ENCODE measurements at places on chromosomes 3 and 15.
A peak's percentile ranks its signal among the peaks of the same experiment; 100 is the strongest.

DNA sequence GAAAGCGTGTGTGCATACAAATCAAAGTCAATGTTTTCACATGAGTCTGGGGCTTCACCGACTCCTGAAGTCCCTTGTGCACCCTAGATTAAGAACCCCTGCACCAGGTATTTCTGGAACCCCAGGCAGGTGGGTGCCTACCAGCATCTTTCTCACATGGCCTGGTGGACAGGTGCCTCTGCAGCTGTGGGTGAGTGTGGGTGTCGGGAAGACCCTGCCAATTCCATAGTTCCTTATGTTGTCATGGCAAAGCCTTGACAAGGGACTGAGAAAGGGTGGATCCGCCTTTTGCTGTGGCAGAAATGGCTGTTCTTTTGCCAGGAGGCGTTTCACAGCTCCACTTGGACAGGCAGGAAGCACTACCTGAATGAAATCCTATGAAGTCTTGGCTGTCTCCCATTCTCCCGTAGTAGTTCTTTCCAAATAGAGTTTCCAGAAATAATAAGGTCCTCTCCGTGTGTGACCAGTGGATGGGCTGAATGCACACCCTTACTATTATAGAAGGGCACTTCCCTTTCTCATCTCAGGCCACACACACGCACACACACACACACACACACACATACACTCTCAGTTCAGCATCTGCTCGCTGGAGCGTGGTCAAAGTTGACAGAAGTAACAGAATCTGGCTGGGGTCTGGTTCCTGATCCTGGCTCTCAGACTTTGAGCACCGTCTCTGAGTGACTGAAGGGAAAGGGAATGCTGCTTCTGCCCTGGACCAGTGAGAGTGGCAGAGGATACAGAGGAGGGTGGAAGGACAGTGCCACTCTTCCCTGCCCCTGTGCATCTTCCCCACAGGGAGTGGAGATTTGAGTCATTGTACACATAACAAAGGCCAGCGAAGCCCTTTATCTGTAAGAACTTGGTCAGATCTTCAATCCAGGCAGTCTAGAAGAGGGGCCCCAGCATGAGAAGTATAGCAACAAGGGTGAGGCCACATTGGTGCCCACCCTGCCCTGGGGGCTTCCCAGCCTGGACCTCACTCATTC, 38.7 kb downstream of the PDIA5 start:
- DNase-seq, result no peak

- no peak for DNase-seq
Measured at GRCh38 chr3:94117729-94118128, 54.9 kb downstream of the NSUN3 start.

DNA sequence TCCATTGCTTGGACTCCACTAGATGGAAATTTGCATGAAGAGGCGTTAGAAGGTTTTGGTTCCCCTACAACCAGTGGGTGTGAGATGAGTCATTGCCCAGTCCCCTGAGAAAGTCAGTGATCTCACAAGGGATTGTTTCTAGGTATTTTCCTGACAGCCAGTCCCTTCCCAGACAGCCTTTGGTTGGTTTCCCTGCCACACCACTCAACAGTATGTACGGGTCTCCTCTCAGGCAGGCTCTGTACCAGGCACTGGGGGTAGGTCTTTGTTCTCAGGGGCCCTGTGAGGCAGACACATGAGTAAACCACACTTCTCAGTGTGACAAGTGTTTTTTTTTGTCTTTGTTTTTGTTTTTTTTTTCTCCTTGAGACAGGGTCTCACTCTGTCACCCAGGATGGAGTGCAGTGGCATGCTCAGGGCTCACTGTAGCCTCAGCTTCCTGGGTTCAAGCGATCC, 4.0 kb downstream of the LAMP3 start:
- DNase-seq, result no peak

- DNase-seq, result no peak
Measured at GRCh38 chr15:95368191-95368590, 962.3 kb upstream of the NR2F2 start.

GRCh38 chr3:186260726-186261125, 101.3 kb downstream of the DGKG start:
- DNase-seq, result no peak

- DNase-seq, result no peak
Measured at GRCh38 chr3:51799879-51800749, 21.1 kb upstream of the IQCF6 start.

GRCh38 chr3:36595511-36595910, 168.8 kb downstream of the DCLK3 start:
- DNase-seq, result no peak

DNA sequence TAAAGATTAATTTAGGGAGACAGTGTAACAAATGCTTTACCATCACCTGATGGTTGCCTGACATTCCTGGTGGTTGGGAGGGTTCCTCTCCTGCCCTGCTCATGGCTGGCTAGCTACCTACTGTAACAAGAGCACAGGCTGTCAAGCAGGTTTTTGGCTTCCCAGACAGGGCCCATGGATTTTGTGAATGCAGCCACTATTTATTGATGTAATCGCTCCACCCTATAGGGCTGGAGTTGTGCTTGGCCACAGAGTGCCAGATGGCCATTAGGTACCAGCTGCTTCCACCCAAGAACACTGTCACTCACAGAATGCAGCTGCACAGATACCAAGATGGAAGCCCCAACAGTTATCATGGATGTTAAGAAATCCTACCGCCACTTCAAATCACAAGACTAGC, 31.0 kb upstream of the KLHL25 start:
- no peak for DNase-seq

GRCh38 chr3:124699051-124699450, 31.2 kb upstream of the UMPS start:
- no peak for DNase-seq

GRCh38 chr15:74988007-74988800, 7.2 kb upstream of the SCAMP5 start:
- no peak for DNase-seq

- no peak for DNase-seq
Measured at GRCh38 chr3:126986001-126986400, 3.1 kb downstream of the PLXNA1 start.

- DNase-seq, result no peak
Measured at GRCh38 chr15:32675466-32675865, 34.0 kb downstream of the SCG5 start.

GRCh38 chr3:60967141-60967540, 284.1 kb downstream of the FHIT start:
- DNase-seq, result no peak

GRCh38 chr3:163878396-163878795, 1199.9 kb downstream of the SI start:
- DNase-seq, result no peak

DNA sequence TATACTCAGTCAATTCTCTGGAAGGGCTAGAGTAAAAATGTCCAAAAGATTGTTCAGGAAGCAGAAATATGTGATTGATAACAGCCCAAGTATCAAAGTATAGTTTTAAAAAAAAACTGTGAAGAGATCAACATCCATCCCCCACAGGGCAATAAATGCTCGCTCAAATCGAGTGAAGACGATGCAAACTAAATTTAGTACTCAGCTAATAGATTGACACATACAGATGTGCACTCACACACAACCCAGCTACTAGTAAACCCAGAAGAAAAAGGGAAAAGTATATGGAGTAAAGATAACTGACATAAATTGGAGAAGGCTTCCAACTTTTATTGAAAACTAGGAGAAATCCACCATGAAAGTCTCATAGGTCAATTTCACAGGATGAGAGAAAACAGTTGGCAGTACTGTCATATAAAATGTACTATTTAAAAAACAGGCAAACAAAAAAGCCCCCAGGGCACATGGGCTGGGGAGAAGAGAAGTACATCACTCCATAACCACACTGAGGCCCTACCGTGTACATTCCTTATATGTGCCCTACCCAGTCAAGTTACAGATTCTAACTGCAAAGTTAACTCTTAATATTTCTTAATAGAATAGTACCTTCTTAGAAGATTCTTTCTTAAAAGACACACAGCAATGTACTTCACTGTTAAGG, 125.7 kb downstream of the TBL1XR1 start:
- no peak for DNase-seq

DNA sequence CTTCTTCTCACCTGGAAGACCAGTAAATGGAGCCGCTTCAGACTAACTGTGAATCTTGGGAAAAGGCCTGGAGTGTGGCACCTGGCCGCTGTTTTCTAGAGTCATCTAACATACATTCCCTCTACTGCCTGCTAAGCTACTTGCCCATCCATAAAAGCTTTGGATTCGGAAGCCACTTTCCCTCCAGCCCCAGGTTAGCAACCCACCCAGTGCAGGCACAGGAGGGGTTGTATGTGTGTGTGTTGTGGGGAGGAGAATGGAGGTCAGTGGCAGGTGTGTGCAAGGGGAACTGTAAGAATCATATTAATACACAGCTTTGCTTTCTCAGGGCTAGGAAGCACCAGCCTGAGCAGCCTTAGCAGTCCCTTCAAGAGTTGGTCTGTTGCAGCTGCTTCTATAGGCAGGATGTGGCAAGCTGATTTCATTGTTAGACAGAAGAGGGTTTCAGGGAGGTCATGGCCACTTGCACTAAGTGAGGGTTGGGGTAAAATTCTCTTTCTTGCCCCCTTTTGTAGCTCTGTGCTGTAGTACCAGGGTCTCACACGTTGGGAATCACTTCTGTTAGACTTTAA, 8.9 kb downstream of the NSUN3 start:
- DNase-seq, result no peak

GRCh38 chr15:34719695-34720094, 35.1 kb downstream of the GJD2 start:
- no peak for DNase-seq

DNA sequence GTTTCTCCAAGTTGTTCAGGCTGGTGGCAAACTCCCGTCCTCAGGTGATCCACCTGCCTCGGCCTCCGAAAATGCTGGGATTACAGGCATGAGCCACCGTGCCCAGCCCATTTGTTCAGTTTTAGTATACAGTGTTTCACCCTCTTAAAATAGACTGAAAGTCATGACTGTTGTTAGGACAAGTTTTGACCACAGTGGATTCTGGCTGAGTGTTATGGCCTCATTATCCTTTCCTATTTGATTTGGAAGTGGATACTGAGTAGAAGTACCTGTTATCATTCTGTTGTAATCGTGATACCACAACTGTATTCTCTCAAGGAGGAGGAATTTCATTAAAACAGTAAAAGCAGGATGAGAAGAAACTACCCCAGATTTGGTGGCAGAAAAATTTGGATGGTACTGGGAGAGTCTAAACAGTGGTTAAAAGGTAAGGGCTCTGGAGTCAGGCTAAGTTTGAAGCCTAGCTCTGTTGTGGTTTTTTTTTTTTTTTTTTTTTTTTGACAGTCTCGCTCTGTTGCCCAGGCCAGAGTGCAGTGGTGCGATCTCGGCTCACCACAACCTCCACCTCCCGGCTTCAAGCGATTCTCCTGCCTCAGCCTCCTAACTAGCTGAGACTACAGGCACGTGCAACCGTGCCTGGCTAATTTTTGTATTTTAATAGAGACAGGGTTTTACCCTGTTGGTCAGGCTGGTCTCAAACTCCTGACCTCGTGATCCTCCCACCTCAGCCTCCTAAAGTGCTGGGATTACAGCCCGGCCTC, 2.6 kb downstream of the MAP2K1 start:
- DNase-seq, result no peak

GRCh38 chr15:67124111-67124510, 58.7 kb downstream of the SMAD3 start:
- DNase-seq, result no peak

- no peak for DNase-seq
Measured at GRCh38 chr15:68391121-68391520, 40.8 kb downstream of the ITGA11 start.

GRCh38 chr3:24623657-24624056, 129.0 kb upstream of the THRB start:
- no peak for DNase-seq

- no peak for DNase-seq
Measured at GRCh38 chr3:124633524-124633923, 96.7 kb upstream of the UMPS start.

GRCh38 chr15:44713006-44713966, 2.0 kb downstream of the B2M start:
- DNase-seq, result no peak

- no peak for DNase-seq
Measured at GRCh38 chr3:132029182-132029902, 5.5 kb downstream of the CPNE4 start.

DNA sequence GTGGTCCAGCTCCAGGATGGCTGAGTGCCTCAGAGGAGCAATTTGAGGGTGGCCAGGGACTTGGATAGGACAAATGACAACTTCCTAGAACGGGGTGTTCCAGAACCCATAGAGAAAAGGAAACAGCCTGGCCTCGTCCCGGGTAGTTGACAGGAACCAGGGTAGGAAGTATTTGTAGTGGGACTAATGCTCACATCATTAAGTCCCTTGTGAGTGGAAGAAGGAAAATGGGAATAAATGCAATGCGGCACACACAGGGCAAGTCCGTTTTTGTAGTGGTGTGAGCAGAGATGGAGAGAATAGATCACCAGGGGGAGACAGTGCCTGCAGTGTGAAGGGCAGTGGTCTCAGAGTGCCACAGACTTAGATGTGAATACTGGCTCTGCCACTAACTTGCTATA, 19.6 kb downstream of the TIMP4 start:
- DNase-seq, result no peak

GRCh38 chr15:41804916-41805666, 22.8 kb upstream of the JMJD7 start:
- DNase-seq, result no peak

- DNase-seq, result no peak
Measured at GRCh38 chr15:69000091-69000490, 14.4 kb upstream of the NOX5 start.

GRCh38 chr15:73994912-73995622, 551 bp downstream of the PML start:
- DNase-seq, result no peak

DNA sequence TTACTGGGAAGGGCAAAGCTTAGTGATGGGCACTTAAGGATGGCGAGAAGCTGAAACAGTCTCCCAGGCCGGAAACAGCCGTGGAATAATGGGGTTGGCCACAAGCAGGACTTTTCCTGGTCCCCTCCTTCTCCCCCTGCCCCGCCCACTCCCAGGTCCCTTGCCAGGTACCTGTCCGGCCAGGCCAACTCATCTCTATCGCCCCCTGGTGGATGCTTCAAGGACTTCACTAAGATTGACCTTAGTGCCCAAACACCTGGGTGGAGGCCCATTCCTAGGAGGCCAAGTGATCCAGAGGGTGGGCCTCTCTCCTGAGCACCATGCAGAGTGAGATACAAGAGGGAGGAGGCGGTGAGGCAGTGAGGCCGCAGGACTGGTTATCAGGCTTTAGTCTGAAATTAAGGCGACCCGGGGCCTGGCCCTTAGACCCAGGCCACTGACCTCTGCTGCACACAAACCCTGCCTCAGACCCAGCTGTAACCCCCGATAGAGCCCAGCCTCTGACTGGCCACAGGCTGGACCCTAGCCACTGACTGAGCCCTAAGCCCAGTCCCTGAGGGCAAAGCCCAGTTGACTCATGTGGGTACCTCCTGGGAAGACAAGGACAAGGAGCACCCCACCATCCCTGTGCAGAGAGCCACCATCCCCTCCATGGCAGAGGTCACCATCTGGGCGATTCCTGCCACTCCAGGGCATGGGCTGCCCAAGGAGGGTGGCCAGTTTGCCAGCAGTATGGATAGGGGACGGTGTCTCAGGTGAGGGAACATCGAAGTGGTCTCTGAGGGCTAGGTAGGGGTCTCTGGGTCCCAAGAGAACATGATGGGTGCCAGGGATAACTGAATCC, 37.6 kb downstream of the VIPR1 start:
- DNase-seq, result peak; percentile 39

- DNase-seq, result no peak
Measured at GRCh38 chr15:52093539-52094510, 18.8 kb downstream of the BCL2L10 start.

GRCh38 chr15:48096813-48097212, 24.0 kb upstream of the SLC24A5 start:
- DNase-seq, result no peak

Measured in activated CD8-positive, alpha-beta memory T cell treated with anti-CD3 and anti-CD28 coated beads for 1 hour (primary cell).